ENCODE measurements at places on chromosomes 3 and 15. TPM values are rescaled to one million over a fixed set of nuclear protein-coding genes. Genes with fewer than 3 reads are reported as not detected.

The LYZL4 gene
- not detected for total RNA-seq

The SH3GL3 gene
- 0.84 TPM for total RNA-seq

The POPDC2 gene
- total RNA-seq = 1.9 TPM

The CLRN1 gene
- not detected for total RNA-seq

DNA sequence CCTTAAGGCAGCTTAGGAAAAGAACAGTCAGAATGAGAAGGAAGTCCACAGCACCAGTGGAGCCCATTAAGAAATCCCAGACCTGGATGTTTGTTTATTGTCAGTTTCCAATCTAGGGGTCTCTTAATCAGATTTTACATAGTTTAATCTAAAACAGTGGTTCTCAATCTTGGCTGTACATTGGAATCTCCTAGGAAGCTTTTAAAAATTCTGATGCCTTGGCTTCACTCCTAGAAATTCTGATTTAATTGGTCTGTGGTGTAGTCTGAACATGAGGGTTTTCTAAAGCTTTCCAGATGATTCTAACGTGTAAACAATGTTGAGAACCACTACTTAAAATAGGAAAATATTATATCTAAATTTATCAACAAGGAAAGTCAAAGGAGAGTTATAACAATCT lies 56.6 kb upstream of the SPRED1 start:
- DNase-seq = no peak

- DNase-seq = no peak
Observed at GRCh38 chr3:136207489-136208115, 11.5 kb upstream of the MSL2 start.

All from lower leg skin (tissue), 4 donors.